ENCODE measurements at places on chromosomes 13 and 19.

DNA sequence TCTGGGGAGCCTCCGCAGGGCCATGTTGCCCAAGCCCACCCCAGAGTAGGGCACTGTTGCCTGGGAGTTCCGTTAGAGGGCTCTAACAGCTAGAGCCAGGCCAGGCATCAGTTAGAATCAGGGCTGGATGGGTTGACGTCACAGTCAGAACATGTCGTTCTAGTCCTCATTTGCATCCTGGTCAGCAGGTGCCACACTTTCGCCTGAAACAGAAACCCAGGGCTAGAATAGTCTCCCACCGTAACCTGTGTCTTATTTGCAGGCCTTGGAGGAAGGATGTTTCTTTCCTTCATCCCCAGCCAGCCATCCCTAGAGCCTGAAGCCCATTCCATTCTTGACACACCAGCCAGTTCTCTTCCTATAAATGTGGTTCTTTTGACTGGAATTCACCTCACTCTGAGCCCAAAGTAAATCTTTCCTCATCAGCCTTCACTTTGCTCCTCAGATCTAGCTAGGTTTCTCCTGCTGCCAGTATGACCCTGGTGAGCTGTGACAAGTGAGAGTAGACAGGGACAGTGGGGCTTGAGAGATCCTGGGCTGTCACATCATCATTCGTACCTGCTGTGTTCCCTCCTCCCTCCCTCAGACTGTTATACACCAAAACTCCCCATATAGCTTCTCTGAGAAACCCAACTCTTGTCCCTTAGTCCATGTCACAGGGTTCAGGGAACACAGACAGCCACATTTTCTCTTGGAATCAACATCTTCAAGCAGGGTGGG lies 12.2 kb upstream of the CCDC97 start:
- no peak for DNase-seq

GRCh38 chr13:21150013-21150412 lies 26.3 kb downstream of the SKA3 start:
- no peak for DNase-seq

GRCh38 chr13:86298725-86299124 lies 499.5 kb upstream of the SLITRK6 start:
- no peak for DNase-seq

- no peak for DNase-seq
These were observed at the start of gene LRP3 for GRCh38 chr19:33193865-33194362. Gene LRP3 (plus strand): TSS chr19:33194330. CDS start chr19:33194786, 456 bp downstream.

DNA sequence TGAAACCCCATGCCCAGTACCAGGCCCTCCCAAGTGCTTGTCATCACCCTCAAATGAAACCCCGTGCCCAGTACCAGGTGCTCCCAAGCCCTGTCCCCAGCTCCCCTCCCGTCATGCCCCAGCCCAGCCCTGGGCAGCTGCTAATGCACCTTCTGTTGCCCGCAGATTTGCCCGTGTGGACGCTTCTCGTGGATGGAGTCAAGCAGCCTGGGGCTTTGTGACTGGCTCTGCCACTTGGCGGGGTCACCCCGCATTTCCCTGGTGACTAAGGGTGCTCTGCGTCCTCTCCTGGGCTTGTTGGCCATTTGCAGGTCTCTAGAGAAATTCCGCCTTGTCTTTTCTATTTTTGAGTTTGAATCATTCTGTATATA lies 82.7 kb downstream of the ATP11A start:
- no peak for DNase-seq

DNA sequence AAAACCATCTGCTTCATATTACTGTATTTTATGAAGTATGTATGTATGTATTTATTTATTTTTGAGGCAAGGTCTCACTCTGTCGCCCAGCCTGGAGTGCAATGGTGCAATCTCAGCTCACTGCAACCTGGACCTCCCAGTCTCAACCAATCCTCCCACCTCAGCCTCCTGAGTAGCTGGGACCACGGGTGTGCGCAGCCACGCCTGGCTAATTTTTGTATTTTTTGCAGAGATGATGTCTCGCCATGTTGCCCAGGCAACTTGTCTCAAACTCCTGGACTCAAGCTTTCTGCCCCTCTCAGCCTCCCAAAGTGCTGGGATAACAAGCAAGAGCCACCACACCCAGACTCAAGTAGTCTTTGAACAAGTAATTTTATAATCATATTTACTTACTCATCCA lies 5.5 kb downstream of the KATNAL1 start:
- no peak for DNase-seq

DNA sequence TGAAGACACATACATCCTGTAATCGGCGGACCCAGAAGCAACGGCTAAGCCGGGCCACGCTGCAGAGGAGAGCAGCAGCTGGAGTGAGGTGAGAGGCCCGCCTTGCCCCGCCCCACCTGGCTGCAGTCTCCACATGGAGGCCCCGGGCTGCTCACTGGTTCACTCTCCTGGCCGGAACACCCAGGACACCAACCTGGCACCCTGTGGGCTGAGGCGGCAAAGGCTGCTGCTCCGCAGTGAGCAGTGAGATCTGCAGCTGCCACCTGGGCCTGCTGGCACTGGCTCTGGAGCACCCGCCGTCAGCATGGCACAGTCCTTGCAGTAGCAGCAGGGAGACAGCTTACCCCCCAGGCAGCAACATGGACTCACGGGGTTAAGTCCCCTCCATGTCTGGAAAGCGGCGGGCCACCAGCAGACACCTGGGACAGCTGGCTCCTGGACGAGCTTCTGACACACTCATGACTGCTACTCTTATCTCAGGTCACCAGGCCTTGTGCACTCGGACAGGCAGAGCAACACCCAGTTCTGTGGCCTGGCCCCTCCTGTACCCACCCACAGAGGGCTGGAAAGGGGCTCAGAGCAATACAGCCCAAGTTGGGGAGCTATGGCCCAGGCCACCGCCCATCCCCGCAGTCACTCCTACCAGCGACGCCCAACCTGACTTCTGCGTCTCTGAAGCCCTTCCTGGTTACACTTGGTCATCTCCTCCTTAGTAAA lies 13.2 kb upstream of the KPTN start:
- no peak for DNase-seq

GRCh38 chr19:55071129-55071502 lies 4.6 kb upstream of the EPS8L1 start:
- no peak for DNase-seq

DNA sequence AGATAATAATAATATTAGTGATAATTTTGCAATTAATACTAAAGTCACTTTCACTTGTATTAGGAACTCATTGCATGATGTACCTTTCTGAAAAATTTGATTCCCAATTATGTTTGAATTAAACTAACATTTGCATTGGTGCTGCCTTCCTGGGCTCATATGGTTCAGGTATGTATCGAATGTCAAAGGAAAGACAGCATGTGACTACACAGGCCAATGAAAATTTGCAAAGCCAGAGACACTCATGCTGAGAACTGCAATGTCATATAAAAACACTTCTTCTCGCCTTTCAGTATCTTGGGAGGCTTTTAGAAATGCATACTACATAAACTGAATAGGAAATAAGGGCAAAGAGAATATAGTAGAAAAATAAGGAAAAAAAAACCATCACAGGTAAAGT lies 44.3 kb downstream of the RAP2A start:
- DNase-seq = no peak

GRCh38 chr13:66009241-66009640 lies 1220.9 kb downstream of the PCDH9 start:
- DNase-seq = no peak

DNA sequence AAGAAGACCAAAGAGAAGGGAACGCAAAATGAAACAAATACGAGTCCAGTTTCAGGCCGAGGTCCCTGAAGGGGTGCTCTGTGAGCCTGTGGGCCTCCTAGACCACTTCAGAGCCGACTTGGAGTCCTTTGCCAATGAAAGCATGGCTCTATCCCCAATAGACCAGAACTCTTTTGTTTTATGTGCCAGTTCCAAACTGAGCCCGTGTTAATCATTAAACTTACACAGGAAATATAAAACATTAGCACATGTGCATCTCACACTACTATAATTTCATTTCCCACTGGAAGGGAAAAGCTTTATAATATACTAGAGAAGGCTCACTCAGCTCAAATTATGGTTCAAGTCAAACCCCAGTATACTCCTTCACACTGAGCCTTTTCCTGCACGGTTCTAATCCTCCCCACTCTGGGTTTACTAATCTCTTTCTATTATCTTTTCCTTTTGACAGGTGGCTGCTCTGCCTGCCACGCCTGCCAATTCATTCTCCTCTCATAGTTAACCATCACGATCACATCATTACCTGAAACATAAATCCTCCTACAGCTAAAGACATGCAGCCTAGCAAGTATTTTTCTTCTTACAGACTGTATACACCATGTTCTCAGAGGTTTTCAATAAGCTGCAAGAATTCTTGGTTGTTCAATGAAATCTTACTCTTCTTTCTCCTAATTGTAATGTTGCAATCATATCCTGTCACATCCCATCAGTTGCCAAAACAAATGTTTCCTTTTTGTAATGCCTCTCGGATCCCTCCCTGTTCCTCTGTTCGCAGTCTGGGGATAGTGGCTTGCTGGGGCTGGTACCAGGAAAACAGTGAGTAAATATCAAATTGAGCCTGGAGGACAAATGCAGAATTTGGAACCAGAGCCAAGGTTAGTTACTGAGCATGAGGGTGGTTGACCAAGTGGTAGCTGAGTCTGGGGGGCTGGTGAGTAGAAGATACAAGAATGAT lies 18.8 kb upstream of the WASF3 start:
- no peak for DNase-seq

- DNase-seq = no peak
These were observed 3.8 kb upstream of the MYPOP start for GRCh38 chr19:45906221-45906620.

DNA sequence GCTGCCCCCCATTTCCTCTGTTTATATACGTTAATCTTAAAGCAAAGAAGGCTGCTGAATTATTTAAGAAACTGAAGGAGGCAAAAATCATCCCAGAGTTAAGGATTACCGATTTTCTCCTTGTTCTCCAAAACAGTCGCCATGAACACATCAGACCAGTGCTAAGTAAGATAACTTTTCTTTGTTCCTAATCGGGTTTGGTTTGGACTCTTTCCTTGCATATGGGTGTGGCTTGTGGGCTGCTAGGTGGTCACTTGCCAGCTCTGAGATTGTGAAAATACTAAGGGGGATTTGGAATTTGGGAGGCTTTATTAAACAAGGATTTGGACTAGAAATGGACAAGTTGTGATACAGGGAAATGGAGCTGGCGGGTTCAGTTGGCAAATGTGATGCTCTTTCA lies 212.1 kb downstream of the OXGR1 start:
- no peak for DNase-seq

GRCh38 chr13:104586051-104586746 lies 1520.0 kb upstream of the SLC10A2 start:
- DNase-seq = no peak

DNA sequence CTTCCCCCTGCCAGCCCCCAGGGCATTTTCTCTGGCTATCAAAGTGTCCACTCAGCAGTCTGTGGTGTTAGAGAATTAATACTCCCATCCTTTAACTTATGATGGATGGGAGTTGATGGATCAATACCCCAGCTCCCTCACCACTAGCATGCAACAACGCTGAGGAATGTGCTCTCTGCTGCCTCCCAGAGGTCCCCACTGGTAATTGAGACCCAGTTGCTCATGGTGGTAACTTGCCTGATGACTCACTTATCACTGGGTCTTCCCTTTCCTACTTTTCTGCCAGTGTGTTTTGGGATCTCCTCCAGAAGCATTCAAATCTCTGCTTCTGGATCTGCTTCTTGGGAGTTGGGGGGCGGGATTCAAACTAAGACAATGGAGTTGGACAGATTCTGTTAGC lies 20.3 kb upstream of the CACNA1A start:
- no peak for DNase-seq

- no peak for DNase-seq
These were observed 147.0 kb downstream of the FGF9 start for GRCh38 chr13:21817878-21818277.

DNA sequence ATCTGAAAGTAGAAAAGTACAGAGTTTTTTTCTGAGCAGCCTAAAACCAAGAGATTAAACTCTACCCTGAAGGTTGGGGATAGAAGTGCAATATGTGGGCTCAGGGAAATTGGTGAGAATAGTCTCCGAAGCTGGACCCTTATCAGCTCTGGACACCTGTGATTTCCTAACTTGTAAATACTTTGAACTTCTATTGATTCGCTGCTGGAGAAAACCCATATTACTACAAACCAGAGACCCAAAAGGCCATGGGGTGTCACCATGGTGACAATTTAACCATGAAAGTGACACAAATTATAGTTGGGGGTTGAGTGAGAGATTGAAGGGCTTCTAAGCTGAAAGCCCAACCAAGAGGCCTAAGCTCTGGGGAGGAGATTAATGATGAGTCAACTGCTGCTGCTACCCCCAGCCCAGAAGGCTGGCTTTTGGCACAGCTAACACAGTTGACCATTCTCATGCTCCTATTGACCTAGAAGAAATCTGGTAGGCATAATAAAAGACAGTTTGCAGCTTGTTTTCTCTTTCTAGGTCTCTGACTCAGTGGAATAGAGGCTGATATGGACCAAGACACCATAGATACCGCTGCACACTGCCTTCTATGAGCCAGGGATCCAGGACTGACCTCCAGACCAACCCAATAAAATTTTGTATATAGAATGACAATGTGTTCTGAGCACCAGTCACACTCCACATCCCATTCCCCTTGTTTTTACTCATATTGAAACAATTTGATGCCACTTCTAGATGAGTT lies 131.9 kb upstream of the FNDC3A start:
- no peak for DNase-seq

DNA sequence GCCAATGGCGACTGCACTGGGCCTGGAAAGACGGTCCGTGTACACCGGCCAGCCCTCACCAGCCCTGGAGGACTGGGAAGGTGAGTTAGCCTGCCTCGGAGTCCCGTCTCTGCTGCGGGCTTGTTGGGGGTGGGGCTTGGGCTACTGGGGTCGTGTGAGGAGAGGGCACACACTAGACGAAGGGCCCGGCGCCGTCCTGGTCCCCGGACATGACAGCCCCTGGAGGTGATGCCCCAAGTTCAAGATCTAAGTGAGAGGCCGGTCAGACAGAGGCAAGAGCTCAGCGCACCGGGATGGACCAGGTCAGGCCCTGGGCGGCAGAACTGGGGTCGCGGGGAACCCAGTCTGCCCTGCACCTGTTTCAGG lies 1.6 kb downstream of the CILP2 start:
- no peak for DNase-seq

DNA sequence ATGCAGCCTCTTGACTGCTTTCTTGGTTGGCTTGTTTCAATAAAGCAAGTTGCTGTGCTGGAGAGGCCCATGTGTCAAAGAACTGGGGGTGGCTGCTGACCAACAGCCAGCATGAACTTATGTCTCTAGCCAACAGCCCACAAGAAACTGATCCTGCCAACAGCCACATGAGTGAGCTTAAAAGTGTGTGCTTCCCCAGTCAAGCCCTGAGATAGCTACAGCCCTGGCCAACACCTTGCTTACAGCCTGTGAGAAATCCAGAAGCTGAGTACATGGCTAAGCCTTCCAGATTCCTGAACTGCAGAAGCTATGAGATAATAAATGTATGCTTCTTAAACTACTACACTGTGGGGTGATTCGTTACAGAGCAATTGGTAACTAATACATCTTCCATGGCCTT lies 38.9 kb upstream of the IPO5 start:
- DNase-seq = no peak

GRCh38 chr13:50015258-50015657 lies at the start of gene KCNRG:
Gene KCNRG (plus strand): TSS chr13:50015444. CDS start chr13:50015494, 50 bp downstream.
- no peak for DNase-seq

- no peak for DNase-seq
These were observed 124.0 kb upstream of the RNF113B start for GRCh38 chr13:98300956-98301641.

Data from activated CD4-positive, alpha-beta T cell treated with anti-CD3 and anti-CD28 coated beads for 4 hours (primary cell).